Stimulated activated CD4-positive, alpha-beta T cell treated with anti-CD3 and anti-CD28 coated beads, Interleukin-4, amount 100 ng/mL, for 1 hour (primary cell): ENCODE measurements at places on chromosomes 16 and 17.

- DNase-seq = no peak
These were observed 15.6 kb downstream of the TMEM100 start for GRCh38 chr17:55706808-55707773.

DNA sequence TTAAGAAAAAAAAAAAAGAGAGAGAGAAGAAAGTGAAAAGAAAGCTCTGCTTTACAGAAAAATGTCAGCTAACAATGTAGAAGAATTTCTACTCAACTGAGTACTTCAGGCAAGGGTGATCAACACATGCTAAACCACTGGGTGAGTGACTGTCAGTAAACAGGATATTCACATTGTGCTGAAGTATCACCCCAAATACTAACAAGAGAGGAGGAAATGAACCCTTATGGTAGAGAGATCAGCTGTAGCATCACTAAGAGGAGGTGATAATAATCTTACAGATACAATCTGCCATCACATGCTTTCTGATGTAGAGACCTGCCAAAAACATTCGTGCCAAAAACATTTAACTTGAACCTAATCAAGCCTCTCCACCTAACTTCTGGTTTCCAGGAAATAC lies 30.7 kb upstream of the ICAM2 start:
- no peak for DNase-seq

- no peak for DNase-seq
These were observed 3.6 kb upstream of the ITGA3 start for GRCh38 chr17:50052241-50052796.

DNA sequence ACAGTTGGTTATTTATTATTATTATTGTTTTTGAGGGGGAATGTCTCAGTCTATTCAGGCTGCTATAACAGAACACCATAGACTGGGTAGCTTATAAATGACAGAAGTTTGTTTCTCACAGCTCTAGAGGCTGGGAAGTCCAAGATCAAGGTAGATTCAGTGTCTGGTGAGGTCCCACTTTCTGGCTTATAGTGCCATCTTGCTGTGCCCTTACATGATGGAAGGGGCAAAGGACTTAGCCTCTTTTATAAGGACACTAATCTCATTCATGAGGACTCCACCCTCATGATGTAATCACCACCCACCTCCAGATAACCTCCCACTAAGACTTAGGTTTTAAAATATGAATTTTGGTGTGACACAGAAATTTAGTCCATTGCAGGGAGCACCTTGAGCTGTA lies 224.6 kb downstream of the HAPSTR1 start:
- DNase-seq = no peak

GRCh38 chr16:4954714-4955113 lies 3.4 kb upstream of the SEC14L5 start:
- no peak for DNase-seq

DNA sequence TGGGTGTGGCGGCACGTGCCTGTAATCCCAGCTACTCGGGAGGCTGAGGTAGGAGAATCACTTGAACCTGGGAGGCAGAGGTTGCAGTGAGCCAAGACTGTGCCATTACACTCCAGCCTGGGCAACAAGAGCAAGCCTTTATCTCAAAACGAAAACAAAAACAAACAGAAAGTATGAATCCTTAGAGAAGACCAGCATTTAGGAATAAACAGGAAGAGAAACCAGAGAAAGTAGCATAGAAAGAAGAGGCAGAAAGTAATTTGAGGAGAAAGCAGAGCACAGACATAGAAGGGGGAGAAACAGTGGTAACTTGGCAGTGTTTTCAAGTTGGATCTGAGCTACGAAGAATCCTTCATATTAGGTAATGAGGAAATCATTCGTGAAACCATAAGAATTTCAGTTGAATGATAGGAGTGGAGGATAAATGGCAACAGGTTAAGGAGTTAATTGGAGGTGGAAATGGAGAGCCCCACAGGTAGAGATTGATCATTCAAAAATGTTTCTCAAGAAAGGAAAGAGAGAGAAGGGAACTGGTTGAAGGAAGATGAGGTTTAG lies 9.7 kb upstream of the CCL2 start:
- no peak for DNase-seq

DNA sequence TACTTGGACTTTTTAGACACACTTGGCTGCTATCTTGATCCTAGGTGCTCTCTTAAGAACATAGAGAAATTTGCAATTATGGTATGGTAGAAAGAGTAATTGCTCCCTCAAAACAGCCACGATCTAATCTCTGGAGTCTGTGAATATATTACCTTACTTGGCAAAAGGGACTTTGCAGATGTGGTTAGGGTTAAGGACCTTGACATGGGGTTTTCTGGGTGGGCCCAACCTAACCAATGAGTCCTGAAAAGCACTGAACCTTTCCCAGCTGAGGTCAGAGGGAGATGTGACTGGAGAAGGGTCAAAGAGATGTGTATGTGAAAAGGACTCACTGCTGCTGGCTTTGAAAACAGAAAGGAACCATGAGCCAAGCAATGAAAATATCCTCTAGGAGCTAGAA lies 26.7 kb upstream of the MED13 start:
- DNase-seq = no peak

DNA sequence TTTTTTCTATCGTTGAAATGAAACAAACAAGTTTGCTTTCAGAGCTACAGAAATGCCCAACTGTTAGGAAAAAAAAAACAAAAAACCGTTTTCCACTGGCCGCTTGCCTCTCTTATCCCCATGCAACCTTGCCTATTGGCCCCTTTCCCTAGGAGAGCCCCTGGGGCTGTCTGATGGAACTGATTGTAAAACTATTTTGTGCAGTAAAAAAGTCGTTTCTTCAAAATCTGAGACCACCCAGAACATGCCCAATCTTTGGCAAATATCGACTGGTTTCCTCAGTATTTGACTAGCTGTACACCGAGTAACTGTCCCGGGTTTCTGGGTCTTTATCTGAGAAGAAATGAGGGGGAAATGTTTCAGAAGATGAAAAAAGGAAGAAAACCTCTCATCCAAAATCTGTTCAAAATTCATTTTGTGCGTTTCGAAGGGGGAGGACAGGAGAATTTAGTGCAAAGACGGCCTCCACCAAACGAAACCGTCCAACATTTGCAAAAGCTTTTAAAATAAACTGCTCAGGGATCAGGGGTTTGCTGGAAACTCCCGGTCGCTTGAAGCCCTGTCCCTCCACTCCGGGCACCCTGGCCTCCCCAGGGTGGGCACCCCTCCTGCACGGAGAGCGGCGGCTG lies 1.1 kb upstream of the GNAO1 start:
- no peak for DNase-seq

DNA sequence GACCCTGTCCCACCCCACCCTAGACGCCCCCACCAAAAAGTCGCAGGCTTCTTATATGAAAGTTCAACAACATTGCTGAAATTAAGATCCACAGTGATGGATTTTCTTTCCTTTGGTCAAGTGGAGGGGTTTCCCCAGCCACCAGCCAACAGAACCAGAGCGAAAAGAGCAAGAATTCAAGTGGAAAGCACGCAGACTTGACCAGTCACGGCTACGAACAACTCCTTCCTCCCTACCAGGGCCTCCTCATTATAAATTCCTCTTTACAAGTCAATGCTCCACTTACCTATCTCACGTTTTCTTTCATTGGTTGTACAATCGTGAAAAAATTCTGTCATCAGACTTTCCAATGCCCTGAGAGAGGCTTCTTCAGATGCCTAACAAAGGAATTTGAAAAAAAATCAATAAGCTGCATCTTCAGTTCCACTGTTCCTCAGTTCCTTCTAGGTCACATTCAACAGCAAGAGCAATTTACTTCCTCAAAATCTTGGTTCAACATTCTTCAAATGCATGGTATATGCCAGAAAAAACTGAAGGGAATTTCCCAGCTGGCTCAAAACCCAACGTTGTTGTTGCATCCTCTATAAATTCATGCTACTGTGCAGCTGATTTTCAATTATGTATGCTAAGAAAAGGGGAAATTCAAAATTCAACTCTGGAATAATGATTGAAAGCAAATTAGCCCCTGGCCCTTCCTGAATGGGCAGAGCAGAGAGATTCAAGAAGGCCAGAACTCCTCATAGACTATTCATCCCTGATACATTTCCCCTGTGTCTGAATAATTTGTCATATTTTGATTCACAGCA lies 30.9 kb downstream of the XPO6 start:
- no peak for DNase-seq

GRCh38 chr16:11078812-11079459 lies 134.6 kb downstream of the CLEC16A start:
- no peak for DNase-seq

DNA sequence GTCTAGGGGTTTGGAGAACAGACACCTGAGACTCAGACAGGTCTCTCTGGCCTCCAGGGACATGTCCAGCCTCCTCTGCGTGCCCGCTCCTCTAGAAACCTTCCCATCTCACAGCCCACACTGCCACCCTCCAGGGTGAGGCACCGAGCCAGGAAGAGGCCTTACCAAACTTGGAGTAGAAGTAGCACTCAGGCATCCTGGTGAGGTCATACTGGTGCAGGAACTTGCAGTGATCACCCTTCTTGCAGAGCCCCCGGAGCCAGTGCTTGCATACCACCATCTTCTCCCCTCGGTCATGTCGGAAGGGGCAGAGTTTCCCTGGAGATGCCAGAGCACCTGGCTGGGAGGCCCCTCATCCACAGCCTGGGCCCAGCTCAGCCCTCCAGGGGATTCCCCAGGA lies 4.2 kb downstream of the CPSF4L start:
- no peak for DNase-seq

DNA sequence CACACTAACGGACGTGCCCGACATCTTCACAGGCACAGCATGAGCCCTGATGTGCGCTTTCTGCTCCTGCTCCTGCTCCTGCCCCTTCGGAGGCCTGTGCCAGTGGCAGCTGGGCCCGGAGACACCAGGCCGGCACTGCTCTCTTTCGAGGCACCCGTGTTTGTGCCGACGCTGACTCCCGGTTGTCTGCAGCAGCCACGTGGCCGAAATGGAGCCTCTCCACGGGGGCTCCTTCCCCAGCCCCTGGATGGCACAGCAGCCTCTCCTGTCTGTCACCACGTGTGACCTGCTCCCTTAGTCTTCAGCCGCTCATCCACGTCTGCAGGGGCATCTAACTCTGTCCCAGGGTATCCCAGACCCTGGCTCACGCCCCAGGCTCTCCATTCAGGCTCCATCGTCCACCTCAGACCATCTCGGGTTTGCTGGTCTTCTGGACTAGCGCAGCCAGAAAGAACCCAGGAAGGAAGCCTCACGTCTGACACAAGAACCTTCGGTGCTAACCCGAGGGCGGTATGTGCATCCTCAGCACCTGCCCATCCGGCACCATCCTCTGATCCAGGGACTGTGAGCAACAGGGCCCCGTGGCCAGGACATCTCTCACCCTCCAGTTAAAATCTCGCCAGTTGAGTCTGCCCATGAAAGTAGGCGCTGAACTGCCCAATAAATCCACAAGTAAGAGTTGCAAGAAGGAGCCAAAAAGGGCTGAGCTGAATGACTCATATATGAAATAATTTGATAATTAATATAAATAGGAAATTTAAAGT lies 4.2 kb upstream of the RPH3AL start:
- no peak for DNase-seq

GRCh38 chr16:84754353-84754856 lies 54.6 kb downstream of the USP10 start:
- peak; percentile 27 for DNase-seq

- no peak for DNase-seq
These were observed 38.0 kb upstream of the NOL11 start for GRCh38 chr17:67679721-67680120.

GRCh38 chr16:87140211-87141200 lies 176.7 kb downstream of the C16orf95 start:
- no peak for DNase-seq

GRCh38 chr16:50525262-50525661 lies 22.9 kb upstream of the NKD1 start:
- DNase-seq = no peak

GRCh38 chr16:72921620-72922019 lies 126.3 kb downstream of the ZFHX3 start:
- DNase-seq = no peak

GRCh38 chr17:10171122-10171571 lies 27.3 kb downstream of the GAS7 start:
- DNase-seq = no peak

GRCh38 chr16:4684763-4685162 lies 8.6 kb upstream of the NUDT16L1 start:
- DNase-seq = no peak

GRCh38 chr16:54590836-54591235 lies 304.2 kb upstream of the IRX3 start:
- no peak for DNase-seq

DNA sequence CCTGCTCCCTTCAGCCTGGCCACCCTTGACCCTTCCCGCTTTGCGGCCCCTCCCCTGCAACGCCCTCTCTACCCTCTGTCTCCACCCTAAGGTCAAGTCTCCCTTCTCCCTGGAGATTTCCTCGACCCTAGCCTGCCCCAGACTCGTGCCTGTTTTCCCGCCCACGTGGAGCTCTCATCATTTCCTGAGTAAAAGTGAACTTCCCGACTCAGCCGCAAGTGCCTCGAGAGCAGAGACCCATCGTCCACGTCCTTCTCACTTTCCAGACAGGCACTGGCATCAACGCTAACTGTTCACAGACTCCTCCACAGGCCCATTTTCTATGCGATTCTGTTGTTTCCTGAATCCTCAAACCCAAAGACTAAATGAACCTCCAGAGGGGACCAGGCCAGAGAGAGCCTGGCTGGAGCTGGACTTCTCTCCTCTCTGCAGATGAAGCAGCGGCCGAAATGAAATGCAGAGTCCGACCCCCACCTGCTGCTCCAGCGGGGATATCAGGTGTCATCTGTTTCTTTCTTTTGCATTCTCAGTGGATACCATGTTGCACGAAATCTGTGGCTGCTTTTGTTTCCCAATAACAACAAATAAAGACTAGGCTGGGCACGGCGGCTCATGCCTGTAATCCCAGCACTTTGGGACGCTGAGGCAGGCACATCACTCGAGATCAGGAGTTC lies 52.5 kb downstream of the RTN4RL1 start:
- no peak for DNase-seq

DNA sequence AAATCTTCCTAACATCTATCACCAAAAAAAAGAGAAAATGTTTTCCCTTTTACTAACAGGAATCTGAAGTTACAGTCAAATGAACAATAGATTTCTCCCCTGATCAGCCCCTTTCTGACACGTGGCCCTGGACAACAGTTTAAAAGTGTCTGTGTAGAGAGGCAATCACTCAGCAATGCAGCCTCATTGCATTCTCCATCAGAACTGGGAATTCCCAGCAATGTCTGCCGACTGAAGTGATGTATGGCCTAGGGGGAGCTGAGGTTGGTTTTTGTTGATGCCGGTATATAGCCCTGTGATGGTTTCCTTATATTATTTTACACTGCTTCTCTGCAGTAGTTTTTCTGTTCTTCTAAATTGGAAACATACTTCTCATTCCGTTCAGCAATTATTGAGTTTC lies 904.3 kb upstream of the CDH8 start:
- no peak for DNase-seq

GRCh38 chr16:67674851-67675578 lies 8.4 kb downstream of the C16orf86 start:
- DNase-seq = no peak

GRCh38 chr17:63519116-63519881 lies 3.9 kb upstream of the KCNH6 start:
- no peak for DNase-seq

GRCh38 chr17:83153681-83154310 lies 74.4 kb downstream of the METRNL start:
- DNase-seq = no peak

- DNase-seq = no peak
These were observed 13.1 kb downstream of the CORO7 start for GRCh38 chr16:4403133-4403949.

- DNase-seq = no peak
These were observed 2.9 kb upstream of the MAFG start for GRCh38 chr17:81930142-81931125.

GRCh38 chr16:63289834-63290460 lies 1253.7 kb upstream of the CDH8 start:
- no peak for DNase-seq
